ENCODE measurements at places on chromosomes 7 and 10.

DNA sequence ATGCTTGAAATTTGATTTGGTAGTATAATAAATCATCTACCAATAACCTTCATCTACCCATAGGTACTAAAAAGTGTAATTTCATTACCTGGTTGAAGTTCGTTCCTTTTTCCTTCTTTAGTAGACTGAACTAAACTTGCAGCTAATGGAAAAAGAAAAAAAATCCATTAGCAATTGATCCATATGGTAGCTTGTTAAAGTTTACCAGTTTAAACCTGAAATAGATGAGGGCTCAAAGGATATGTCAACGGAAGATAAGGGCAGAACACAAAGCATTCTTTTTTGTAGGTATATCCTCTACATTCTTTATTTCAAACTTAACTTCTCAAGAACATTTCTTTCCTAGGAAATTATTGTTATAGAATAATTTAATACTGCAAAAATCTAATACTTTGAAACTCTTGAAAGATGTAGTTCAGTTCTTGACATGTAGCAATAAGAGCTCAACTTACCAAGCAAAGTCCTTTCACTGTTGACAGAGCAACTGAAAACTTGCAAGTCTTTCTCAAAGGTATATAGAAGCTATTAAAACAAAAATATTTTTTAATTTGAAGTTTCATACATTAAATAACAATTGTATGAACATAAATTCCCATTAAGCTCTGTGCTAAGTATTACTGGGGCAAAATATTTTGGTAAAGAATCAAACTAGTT, 19.1 kb downstream of the GSAP start:
- DNase-seq: no peak

- no peak for DNase-seq
Measured at GRCh38 chr10:35743351-35743750, 101.3 kb upstream of the FZD8 start.

- DNase-seq: no peak
Measured at GRCh38 chr7:128831178-128831993, 1.2 kb downstream of the FLNC start.

- no peak for DNase-seq
Measured at GRCh38 chr10:126781450-126782216, 111.1 kb upstream of the C10orf90 start.

DNA sequence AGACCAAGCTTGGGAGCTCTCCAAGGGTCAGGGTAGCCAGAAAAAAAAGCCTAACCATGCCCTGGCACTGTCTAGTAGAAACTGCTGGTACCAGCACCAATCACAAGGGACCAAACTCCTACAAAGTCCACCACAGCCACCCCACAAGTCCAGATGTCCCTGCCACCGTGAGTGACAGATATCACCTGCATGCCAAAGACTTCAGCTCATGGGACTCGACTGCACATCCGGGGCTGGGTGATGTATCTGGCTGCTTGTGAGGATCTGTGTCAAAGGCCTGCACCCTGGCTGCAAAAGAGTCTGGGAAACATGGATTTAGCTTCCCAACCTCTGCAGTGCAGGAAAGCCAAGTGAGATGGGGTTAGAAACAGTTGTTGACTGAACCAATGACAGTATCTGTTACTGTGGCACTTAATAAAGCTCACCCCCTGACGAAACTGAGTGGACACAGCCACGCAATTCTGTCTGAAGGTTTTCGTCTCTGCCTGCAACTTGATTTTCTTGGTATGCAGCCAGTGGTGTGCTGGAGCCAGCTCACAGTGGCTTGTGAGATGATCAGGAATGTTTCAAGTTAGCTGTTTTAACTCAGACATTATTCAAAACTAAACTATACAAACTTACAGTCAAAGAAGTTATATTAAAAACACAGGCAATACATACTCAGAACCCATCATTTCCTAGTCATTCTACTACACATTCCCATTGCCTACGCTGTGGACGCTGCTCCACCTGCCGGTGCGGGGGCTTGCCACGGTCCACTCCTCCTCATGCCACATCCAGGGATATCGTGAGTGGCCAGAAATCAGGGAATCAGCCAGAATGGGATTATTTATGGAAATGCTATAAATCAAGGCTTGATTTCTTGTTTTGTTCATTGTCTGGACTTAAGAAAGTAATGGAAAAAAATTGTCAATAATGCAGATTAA, 9.2 kb downstream of the ZNF488 start:
- DNase-seq: no peak

Data from hippocampal formation (tissue), 2 donors.